ENCODE measurements at places on chromosomes 4 and X.

GRCh38 chr4:86493460-86493859 is 100.7 kb upstream of the PTPN13 start:
- DNase-seq: no peak

DNA sequence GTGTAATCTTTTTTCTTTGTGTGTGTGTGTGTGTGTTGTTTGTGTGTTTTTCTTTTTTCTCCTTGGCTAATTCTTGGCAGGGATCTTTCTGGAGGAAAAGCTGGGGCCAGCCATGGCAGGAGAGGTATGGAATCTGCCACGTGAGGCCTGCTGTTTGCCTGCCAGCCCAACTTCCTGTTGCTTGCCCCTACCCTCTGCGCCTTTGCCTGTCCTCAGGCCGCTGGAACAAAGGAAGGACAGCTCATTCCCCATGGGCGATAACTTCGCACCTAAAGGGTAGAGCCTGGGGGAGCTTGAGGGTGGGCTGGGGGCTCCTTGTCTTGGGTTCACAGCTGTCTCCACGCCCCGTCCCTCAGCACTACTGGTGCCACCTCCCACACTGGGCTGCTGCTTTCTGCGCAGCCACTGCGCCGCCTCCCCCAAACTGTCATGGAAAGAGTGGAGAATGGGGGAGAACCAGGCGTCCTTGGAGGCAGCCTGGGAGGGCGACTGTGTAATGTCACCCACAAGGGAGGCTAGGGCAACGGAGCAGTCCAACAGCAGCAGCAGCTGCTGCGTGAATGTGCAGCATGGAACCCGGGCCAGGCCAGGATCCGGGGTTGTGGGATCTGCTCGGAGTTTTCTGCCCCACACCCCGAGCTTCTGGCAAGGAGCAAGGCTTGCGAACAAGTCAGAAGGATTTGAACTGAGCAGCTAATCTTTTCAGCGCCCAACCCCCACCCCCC is 12.3 kb upstream of the YIPF7 start:
- DNase-seq: no peak

DNA sequence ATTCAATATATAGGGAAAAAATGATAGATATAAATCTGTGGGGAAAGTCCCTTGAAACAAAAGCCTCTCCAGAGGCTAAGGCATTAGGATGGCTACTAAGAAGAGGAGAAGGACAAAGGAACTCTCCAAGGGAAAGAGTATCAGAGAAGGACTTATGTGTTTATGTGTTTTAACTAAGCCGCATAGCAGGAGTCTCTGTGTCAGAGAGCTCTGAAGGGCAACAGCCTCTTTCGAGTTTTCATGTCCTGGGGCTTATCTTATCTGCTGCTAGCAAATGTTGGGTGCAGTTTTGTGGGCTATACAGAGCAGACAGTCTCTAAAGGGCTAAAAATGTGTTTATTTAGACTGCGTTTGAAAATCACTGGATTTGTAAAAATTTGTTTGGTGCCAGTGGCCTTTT is 1145.6 kb upstream of the DIAPH2 start:
- DNase-seq: no peak

GRCh38 chrX:42952621-42953020 is 174.7 kb upstream of the PPP1R2C start:
- DNase-seq: no peak

DNA sequence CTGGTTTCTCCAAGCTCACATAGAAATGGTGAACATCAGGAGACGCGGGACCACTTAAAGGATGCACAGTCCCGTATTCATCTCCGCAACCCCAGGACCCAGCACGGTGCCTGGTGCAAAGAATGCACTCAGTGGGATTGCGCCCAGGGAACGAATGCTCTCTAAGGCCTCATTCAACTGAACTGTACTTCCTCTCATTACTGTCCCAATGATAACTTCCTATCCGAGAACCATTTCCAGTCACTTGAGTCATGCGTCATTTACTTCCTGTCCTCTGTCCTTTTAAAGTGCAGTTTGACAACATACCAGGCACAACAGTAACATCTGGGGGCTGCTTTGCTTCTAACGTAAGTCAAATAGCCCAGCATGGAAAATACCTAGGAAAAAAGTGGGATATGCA is 75.7 kb downstream of the RBM47 start:
- DNase-seq: no peak

GRCh38 chr4:7303561-7303960 is 111.2 kb downstream of the SORCS2 start:
- no peak for DNase-seq

DNA sequence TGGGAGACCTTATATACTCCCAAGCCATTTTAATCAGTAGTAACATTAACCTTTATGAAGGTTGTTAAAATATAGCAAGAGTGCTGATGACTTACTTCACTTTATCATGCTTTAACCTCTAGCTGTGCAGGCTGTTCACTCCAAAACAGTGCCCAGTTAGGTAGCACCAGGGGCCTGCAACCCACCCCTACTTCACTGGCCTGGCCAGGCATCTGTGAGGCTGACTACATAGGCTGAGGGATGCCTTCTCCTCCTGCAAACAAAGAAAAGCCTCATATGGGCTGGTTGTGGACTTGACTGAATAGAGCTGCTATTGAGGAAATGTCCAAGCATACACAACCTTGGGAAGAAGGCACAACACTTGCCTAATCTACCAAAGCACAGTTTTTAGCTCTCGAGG is 172.8 kb downstream of the SHROOM3 start:
- no peak for DNase-seq

GRCh38 chr4:170088716-170089115 is 1.0 kb downstream of the AADAT start:
- DNase-seq: no peak

DNA sequence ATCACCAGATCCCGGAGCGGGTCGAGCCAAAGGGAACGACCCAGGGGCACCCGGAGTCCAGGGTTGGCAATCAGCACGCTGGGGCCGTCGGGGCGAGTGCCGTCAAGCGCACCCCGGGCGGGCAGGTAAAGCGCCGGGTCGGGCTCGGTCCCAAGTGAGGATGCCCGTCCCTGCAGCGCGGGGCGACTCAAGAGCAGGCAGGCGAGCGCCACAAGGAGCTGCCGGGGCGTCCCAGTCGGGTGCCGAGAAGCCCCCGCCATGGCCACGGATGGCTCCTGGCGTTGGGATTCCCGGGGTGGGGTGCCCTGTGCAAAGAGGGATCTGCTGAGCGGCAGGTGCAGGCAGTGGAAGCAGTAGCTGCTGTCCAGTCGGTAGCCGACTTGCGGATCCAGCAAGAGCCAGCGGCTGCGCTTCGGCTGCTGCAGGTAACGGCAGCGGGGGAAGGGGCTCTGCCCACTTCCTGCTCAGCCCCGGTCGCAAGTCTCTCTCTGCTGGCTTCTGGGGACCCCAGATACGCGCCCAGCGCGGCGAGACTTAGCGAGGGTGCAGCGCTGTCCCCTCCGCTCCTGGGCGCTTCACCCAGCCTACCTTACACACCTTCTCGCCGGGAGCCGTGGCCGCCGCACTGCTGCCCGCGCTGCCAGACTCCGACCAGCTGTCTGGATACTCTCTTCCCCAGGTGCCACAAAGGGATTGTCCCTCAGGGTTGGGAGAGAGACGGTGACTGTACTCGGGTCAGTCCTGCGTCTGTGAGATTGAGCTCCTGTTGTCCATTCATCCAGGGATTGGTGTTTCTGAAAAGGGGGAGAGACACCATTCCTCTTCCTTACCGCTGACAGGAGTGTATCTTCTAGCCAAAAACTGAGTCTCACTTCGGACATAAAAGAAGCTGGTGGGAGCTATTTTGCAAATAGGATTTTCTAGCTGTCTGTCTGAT is at the start of gene FREM3:
FREM3 (minus strand) TSS at position 260 of the 937 bp plus-strand sequence; CDS start at position 260, 0 bp downstream.
- DNase-seq: no peak

DNA sequence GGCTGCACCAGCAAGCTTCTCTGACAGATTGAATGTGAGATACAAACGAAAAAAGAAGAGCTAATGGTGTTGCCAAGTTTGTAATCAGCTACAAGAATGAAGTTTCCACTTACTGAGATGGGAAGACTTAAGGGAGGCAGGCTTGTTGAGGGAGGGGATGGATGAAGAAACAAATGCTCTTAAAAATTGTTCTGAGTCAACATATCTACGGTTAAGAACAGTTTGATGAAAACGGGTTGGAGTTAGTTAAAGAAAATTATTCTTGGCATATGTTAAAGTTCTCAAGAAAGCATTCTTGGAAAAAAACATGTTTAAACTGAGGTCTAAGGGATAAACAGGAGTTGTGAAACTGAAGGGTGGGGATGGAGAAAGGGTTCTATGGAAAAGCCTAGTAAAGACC is 816.3 kb upstream of the HS3ST1 start:
- DNase-seq: no peak

GRCh38 chr4:168685136-168685809 is 188.4 kb downstream of the PALLD start:
- DNase-seq: no peak

Data from stimulated activated CD8-positive, alpha-beta memory T cell treated with anti-CD3 and anti-CD28 coated beads, Interleukin-7, amount 100 ng/mL, for 1 hour (primary cell).